HAP-1 (cell line): ENCODE measurements at places on chromosomes 1 and 21.

DNA sequence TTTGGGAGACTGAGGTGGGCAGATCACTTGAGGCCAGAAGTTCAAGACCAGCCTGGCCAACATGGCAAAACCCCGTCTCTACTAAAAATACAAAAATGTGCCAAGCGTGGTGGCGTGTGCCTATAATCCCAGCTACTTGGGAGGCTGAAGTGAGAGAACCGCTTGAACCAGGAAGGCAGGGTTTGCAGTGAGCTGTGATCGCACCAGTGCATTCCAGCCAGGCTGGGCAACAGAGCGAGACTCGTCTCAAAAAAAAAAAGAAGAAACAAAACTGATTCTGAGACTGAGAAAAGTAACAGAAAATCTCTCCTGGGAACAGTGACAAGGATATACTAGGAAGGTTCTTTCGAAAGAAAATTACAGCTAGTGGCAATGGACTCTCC is 20.9 kb downstream of the USP48 start:
- DNase-seq, result no peak

DNA sequence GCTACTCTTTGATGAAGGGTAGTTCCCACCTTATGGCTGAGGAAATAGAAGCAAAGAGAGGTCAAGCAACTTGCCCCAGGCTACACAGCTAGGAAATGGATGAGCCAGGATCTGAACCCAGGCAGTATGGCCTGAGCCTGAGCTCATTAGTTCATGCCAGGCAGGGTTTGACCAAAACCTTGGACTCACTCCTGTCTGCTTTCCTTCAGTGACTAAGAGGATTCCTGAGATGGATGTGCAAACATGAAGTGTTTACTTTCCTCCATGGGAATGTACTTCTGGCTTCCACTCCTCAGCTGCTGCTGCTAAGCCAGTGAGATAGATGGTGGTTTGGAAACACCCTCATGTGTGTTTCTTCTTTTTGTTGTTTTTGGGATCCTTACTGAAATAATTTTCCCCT is 35.1 kb upstream of the ERRFI1 start:
- DNase-seq, result no peak

- DNase-seq, result no peak
Measured at GRCh38 chr21:29340228-29340627, 41.5 kb downstream of the BACH1 start.

DNA sequence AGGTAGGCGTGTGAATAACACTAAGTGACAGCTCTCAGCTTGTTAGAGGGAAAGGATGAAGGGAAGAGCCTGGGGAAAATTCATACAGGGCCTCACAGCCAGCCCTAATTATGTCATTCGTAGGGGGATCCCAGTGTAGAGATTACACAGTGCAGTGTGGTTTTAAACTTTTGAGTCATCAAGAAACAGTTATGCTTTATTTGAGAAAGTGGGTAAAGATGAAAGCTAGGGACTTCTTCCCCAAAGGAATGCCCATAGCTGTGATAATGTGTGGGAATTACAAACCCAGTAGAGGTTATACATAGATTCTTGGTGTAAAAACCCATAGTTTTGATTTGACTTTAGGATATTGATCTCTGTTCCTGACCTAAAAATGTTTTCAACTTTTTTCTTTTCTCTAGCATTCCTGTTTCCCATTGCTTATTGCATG is 1.9 kb downstream of the TTF2 start:
- no peak for DNase-seq

DNA sequence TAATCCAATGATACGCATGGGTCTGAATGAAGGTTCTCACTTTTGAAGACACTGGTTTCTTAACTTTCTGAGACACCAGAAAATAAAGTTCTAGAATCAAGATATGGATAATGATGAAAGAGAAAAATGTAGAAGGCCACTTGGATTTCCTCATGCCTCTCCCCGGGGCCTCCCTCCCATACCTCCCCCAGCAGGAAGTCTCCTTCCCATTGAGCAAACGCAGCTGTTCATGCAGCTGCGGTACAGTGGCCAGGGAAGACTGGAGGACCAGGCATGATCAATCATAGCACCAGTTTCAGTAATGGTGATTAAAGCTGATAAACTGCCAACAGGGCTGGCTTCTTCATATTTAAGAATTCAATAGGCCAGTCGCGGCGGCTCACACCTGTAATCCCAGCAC is 10.9 kb upstream of the UBR4 start:
- no peak for DNase-seq

DNA sequence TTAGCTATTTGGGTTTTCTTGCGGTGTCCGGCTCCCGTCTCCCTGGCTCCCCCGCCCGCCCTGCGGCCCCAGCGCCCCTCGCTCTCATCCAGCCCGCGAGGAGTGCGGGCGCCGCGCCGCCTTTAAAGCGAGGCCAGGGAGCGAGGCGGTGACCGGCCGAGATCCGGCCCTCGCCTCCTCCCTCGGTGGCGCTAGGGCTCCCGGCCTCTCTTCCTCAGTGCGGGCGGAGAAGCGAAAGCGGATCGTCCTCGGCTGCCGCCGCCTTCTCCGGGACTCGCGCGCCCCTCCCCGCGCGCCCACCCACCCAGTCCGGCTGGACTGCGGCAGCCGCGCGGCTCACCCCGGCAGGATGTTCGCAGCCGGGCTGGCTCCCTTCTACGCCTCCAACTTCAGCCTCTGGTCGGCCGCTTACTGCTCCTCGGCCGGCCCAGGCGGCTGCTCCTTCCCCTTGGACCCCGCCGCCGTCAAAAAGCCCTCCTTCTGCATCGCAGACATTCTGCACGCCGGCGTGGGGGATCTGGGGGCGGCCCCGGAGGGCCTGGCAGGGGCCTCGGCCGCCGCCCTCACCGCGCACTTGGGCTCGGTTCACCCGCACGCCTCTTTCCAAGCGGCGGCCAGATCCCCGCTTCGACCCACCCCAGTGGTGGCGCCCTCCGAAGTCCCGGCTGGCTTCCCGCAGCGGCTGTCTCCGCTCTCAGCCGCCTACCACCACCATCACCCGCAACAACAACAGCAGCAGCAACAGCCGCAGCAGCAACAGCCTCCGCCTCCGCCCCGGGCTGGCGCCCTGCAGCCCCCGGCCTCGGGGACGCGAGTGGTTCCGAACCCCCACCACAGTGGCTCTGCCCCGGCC is 492 bp downstream of the HLX start:
- DNase-seq, result peak; percentile 68

DNA sequence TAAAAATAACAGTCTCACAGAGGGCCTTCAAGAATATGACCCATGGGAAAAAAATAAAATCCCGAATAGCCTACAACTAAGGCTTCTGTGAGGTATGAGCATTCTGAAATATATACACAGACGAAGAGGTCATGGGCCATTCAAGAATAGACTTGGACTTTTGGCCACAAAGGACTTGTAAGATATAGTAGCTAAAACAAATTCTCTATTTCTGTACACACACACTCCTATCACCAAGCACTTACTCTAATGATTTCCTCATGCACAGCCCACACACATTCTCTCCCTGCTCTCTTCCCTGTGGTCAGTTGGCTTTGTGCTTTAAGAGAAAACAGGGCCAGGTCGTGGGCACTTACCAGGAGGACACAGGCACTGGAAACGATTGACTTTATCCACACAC is 69.7 kb upstream of the ADAM30 start:
- DNase-seq, result no peak

DNA sequence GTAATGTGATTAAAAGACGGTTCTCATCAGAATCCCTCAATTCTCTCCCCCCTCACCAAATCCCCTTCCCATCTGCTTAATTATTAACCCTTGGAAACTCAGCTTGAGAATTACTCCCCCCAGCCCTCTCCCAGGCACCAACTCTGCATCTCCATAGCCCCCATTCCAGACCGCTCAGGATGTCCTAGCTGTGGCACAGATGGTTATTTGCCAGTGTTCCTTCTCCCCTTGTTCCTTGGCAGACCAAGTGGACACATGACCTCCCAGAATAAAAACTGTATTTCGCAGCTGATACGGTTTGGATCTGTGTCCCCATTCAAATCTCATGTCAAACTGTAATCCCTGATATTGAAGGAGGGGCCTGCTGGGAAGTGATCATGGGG is 14.6 kb downstream of the HENMT1 start:
- no peak for DNase-seq

DNA sequence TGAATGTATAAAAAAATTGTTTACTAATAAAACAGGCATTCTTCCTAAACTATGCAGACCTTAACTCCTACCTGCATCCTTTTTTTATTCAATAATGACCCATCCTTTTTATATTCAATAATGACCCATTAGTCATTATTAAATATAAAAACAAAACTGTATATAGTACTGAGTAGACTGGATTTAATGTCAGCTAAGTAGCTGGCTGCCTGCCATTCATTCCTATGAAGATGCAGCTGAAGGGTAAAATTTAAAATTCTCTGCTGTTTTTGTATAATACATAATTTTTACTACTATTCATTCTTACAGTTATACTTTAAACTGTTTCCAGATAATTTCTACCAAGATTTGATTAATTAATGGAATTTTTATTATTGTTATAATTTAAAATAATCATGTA is 79.3 kb downstream of the DENND1B start:
- DNase-seq, result no peak

- DNase-seq, result no peak
Measured at GRCh38 chr1:94544706-94545490, 3.3 kb upstream of the F3 start.

DNA sequence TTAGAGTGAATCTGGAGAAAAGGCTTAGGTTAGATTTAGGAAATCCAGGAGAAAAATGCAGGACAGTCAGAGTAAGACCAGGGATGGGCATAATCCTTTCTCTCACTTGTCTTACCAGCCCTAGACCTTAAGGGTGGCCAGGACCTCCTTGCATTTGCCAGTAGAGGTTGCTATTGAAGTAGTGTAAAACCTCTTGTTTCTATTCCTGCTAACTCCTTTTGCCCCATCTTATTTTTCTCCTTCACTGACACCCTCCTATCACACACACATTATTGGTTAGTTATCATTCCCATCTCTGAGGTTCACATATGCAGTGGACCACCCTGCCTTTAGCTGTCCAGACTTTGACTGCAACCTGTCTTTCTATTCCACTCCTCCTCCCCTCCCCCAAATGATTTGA is 75.0 kb upstream of the MACF1 start:
- no peak for DNase-seq

- no peak for DNase-seq
Measured at GRCh38 chr21:31420354-31420753, 76.3 kb upstream of the TIAM1 start.

GRCh38 chr1:69776555-69776954 is 208.8 kb downstream of the LRRC7 start:
- DNase-seq, result no peak

GRCh38 chr1:93783876-93784275 is 95.1 kb downstream of the DNTTIP2 start:
- DNase-seq, result no peak

- DNase-seq, result peak; percentile 98
Measured at GRCh38 chr1:93179886-93180722, at the start of gene TMED5. Gene TMED5 (minus strand): TSS chr1:93180413. CDS start chr1:93180242, 171 bp downstream.

GRCh38 chr21:45459171-45460010 is 54.4 kb downstream of the COL18A1 start:
- no peak for DNase-seq

DNA sequence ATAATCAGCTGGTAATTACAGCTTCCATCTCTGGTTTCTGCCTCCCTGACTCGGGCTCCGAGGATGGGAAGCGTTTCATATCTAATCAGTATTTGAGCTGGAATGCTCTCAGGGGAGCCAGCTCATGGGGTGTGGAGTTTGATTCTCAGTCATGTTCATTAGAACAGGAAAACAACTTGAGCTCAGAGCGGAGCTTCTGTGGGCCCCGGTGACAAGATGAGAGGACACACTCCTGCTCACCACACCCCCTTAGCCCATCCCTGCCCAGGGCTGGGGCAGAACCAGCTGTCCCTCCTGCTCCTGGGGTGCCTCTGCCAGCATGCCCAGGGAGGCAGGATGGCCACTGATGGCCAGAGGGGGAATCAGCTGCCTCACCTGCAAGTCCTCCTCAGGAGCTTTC is 726.0 kb downstream of the PTPRU start:
- DNase-seq, result no peak
